SJSA1 (cell line): ENCODE measurements at places on chromosomes 12 and 14.

DNA sequence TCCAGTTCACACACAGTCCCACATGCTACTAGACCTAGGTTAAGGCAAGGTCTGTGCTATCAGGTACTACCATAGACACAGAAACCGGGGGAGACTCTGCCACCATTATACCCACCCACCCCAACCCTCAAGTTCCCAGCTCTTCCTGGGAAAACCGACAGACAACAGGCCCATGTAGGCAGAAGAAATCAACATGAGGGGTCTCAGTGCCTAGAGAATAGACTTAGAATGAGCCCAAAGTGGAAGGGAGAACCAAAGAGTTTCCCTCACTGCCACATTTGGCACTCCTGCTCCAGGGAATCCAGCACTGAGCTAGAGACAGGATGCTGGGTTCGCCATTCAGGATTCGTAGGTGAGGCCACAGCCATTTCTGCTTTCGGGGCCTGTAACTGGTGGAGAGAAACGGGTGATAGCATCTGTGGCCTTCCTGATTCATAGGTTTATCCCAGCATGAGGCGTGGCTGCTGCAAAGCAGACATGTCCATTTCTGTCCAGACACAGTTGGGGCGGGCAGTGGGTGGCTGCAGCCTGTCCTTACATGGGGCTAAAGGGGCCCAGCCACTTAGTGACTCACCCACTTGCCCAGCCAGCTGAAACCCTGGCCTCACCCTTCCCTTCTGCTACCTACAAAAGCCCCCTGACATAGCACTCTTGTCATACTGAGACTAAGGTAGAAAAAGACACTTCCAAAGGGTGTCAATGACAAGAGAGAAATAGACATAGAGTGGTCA is 69.4 kb downstream of the IRF2BPL start:
- peaks cover 88% of the 10 kb centered on the region for H3K4me1 ChIP-seq
- H3K4me3 ChIP-seq = peak overlapping the region; percentile 29
- H3K36me3 ChIP-seq = peaks cover 19% of the 10 kb centered on the region
- peak overlapping the region; percentile 57 for H3K27ac ChIP-seq
- peak; percentile 74 for DNase-seq

DNA sequence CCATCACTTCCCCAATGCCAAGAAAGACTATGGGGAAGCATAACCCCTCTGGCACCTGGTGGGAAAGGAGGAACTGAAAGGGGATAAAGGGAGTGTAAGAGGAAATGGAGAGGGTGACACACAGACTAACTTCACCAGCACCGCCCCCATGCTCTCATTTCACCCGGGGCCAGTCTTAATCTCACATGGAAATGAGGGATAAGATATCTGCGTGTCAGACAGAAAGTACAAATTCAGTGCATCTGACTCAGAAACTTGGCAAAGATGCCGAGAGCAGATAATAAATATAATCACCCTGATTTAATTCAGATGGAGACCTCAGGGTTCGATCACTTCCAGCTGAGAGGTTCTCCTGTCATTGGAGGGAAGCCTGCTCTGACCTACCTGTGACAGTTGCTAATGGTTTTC is 191.6 kb downstream of the DUSP6 start:
- no peak overlapping the region for H3K4me3 ChIP-seq
- DNase-seq = no peak
- no peak overlapping the region for H3K27ac ChIP-seq
- peaks cover 10% of the 10 kb centered on the region for H3K4me1 ChIP-seq
- H3K27me3 ChIP-seq = no peaks in the 10 kb centered on the region

- no peaks in the 10 kb centered on the region for H3K27me3 ChIP-seq
- H3K4me1 ChIP-seq = no peaks in the 10 kb centered on the region
- peaks cover 19% of the 10 kb centered on the region for H3K36me3 ChIP-seq
- no peak for DNase-seq
Observed at GRCh38 chr12:76804435-76804976, 40.6 kb downstream of the ZDHHC17 start.

- no peaks in the 10 kb centered on the region for H3K27me3 ChIP-seq
- no peak overlapping the region for H3K27ac ChIP-seq
- no peaks in the 10 kb centered on the region for H3K36me3 ChIP-seq
- peaks cover 9% of the 10 kb centered on the region for H3K4me1 ChIP-seq
Observed at GRCh38 chr12:106894774-106895173, 60.9 kb upstream of the TMEM263 start.

- H3K4me3 ChIP-seq = peak overlapping the region; percentile 30
- no peak overlapping the region for H3K27ac ChIP-seq
- no peak for DNase-seq
- H3K4me1 ChIP-seq = peaks cover 12% of the 10 kb centered on the region
Observed at GRCh38 chr12:94872971-94873733, 130.3 kb downstream of the NDUFA12 start.

GRCh38 chr12:27814851-27815591 is 35.0 kb upstream of the MANSC4 start:
- DNase-seq = no peak
- H3K4me3 ChIP-seq = no peak overlapping the region
- H3K36me3 ChIP-seq = no peaks in the 10 kb centered on the region
- H3K27ac ChIP-seq = no peak overlapping the region
- peaks cover 20% of the 10 kb centered on the region for H3K4me1 ChIP-seq

DNA sequence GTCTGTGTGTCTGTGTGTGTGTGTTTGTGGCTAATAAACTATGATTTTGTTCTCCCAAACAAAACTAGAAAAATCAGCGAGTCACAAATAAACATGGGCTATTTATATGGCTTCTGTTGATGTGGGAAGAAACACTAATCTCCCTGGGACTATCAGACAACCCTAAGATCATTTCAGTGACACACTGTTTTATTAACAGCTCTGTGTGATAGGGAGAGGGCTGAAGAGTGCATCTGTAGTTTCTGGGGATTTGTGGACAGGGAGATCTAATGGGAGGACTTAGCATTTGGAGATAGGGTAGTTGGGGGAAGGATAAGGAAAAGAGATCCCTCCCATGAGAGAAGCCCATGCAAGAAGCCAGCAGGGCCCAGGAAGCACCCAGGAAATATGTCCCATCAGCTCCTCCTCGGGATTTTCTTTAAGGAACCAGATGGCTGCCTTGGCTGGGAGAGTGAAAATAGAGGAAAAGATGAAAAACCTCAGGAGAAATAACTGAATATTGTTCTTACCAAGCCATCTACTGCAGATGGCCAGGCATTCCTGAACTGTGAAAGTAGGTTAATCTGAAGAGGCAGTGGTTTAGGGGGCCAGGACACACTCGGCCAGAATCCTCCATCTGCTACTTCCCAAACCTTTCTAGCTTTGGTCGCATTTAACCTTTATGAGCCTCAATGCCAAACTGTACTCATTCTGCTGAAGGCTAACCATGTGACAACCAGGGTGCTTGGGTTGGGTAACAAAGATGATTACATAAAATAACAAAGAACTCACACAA is 253.4 kb downstream of the BTG1 start:
- H3K4me1 ChIP-seq = 0 out of 2 replicates have a peak, but pooled peaks cover 4% of the 10 kb centered on the region
- DNase-seq = no peak
- H3K27ac ChIP-seq = no peak overlapping the region
- no peak overlapping the region for H3K4me3 ChIP-seq
- no peaks in the 10 kb centered on the region for H3K36me3 ChIP-seq

DNA sequence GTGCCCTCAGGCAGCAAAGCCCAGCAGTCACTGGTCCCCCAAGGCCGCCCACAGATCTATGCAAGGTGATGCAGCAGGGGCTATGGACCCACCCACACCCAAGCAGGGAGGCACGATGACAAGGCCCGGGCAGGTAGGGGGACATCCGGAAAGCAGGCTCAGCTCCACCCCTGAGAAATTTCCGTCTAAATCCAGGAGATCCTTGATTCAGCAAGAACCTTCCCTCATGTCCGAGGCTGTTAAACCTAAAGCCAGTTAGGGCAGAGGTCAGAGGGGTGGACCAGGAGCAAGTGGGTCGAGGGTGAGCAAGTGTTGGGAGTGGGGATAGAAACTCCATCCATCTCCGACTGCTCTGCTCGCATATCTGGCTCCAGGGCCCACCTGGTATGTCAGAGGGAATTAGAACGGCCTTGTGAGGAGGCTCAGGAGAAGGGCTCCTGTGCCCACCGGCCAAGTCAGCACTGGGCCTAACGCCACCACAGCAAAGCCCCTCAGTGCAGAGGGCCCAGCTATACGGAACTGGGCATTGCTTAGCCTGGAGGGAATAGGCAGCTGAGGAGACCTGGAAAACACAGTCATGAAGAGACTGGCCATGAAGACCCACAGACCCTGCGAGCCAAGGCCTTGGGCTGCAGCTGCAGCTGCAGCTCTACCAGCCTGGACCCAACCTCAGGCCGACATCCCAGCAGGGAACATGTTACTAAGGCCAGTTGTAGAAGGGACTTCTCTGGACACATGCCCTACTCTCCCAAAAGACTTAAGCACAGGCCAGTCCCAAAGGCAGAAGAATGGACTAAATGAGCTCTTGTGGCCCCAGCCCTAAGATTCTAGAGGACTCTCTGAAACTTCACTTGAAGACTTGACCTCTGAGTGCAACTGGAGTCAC is 34.3 kb downstream of the DAD1 start:
- H3K27ac ChIP-seq = no peak overlapping the region
- no peak overlapping the region for H3K4me3 ChIP-seq
- peaks cover 67% of the 10 kb centered on the region for H3K4me1 ChIP-seq
- H3K27me3 ChIP-seq = no peaks in the 10 kb centered on the region
- DNase-seq = no peak
